Vagina (tissue), 2 donors: ENCODE measurements at places on chromosomes 1 and 21. TPM values are rescaled to one million over a fixed set of nuclear protein-coding genes. Genes with fewer than 3 reads are reported as not detected.

DNA sequence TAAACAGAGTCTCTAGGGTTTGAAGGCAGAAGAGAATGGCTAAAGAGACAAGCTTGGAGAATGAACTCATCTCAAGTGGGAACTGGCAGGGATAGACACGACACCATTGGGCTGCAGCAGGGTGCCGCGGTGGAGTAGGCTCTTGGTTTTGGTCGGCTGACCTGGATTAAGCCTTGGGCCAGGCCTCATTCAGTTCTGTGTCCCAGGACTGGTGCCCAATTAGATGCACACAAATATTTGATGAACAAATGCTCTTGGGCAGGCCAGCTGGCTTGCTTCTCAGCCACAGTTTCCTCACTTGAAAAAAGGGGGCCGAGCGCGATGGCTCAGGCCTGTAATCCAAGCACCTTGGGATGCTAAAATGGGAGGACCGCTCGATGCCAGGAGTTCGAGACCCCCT is 53.4 kb upstream of the CITED4 start:
- no peak for DNase-seq
- H3K36me3 ChIP-seq, result no peaks in the 10 kb centered on the region
- no peaks in the 10 kb centered on the region for H3K27me3 ChIP-seq
- H3K4me1 ChIP-seq, result no peaks in the 10 kb centered on the region

GRCh38 chr1:182335771-182336566 is 55.6 kb downstream of the GLUL start:
- H3K4me3 ChIP-seq, result no peak overlapping the region
- no peaks in the 10 kb centered on the region for H3K27me3 ChIP-seq

DNA sequence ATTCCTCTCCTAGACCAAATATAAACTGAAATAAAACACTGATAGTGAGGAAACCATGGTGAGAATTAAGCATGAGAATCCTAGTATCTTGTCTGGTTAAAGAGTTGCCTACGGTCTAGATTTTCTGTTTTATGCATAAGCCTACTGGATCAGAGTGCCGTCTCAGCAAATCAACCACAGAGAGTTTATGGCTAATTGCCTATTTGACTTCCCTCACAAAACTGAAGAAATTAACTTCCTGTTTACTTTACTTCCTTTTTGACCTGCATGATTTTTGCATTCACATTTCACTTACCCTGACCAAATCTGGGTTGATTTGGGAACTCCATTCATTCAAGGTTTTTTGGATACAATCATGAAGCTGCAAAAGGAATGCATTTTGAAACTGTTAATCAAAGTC is 5.0 kb downstream of the GCLM start:
- H3K4me3 ChIP-seq, result no peak overlapping the region
- no peak for DNase-seq
- no peak overlapping the region for H3K27ac ChIP-seq
- H3K27me3 ChIP-seq, result no peaks in the 10 kb centered on the region

DNA sequence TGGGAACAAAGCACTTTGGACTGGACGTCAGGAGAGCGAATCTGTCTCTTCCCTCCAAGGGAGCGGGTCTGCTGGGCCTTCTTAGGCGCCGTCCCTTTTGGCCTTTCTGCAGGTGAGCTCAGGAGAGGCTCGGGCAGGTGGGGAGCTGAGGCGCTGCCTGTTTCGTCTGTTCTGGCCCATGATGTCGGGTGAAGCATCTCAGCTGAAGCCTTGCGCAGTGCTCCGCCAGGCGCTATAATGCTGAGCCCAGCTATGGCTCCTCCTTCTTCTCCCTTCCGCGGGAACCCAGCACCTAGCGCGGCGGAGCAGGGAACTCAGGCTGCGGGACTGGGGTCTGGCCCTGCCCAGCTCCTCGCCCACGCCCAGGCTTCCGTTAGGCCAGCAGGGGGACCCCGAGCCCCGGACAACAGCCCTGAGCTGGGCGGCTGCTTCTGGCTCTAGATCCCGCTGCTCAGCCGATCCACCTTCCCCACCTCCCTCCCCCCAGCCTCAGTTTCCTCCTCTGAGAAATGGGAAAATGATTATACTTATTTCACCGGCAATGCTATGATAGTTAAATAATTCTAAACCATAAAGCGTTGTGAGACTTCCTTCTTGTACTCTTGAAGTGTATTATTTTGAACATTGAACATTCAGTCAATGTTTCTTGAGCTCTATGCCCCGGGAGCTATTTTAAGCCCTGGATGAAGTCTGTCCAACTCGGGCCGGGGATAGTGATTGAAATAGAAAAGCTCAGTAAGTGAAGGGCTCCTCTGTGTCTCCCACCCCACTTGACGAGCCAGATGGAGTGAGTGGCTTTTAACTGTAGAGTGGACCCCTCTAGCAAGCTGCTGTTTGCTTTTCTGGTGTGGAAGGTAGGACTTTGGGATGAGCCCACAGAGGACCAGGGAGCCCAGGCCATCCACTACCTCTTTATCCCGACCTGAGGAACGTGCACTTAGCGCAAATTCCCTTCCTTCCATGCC is 9.6 kb upstream of the ADORA1 start:
- H3K4me1 ChIP-seq, result peaks cover 4% of the 10 kb centered on the region
- no peak overlapping the region for H3K27ac ChIP-seq
- DNase-seq, result peak; percentile 62
- H3K36me3 ChIP-seq, result no peaks in the 10 kb centered on the region
- H3K27me3 ChIP-seq, result no peaks in the 10 kb centered on the region

- no peak overlapping the region for H3K4me3 ChIP-seq
- no peak overlapping the region for H3K27ac ChIP-seq
- no peaks in the 10 kb centered on the region for H3K4me1 ChIP-seq
- no peak for DNase-seq
- H3K36me3 ChIP-seq, result no peaks in the 10 kb centered on the region
- no peaks in the 10 kb centered on the region for H3K27me3 ChIP-seq
Observed at GRCh38 chr1:38082769-38083263, 36.2 kb upstream of the POU3F1 start.

- H3K27ac ChIP-seq, result no peak overlapping the region
- H3K4me3 ChIP-seq, result no peak overlapping the region
- no peak for DNase-seq
Observed at GRCh38 chr21:14241297-14241696, 25.3 kb downstream of the RBM11 start.

DNA sequence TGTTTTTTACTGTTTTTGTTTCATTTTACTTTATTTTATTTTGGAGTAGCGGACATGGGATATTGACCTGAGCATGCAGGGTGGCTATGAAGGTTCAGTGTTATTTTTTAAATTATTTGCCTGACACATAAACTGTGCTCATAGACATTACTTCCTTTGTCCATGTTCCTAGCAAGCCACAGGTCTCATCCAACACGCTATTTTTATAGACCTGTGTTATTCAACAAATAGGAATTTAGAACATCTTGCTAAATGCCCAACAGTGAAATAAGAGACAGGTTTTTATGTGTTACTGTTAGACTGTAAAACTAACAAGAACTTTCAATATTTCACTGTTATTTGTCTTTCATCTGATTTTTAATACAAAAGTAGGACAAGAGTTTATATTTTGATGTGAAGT is 756.4 kb downstream of the KCNT2 start:
- DNase-seq, result no peak
- H3K27ac ChIP-seq, result no peak overlapping the region
- no peaks in the 10 kb centered on the region for H3K36me3 ChIP-seq
- no peaks in the 10 kb centered on the region for H3K27me3 ChIP-seq
- no peak overlapping the region for H3K4me3 ChIP-seq

- no peak overlapping the region for H3K27ac ChIP-seq
- no peaks in the 10 kb centered on the region for H3K27me3 ChIP-seq
- peaks cover 36% of the 10 kb centered on the region for H3K4me1 ChIP-seq
- no peak overlapping the region for H3K4me3 ChIP-seq
- no peaks in the 10 kb centered on the region for H3K36me3 ChIP-seq
- peak; percentile 81 for DNase-seq
Observed at GRCh38 chr1:209672705-209673630, 2.2 kb upstream of the G0S2 start.

GRCh38 chr1:75449998-75450397 is 160.9 kb downstream of the SLC44A5 start:
- no peak for DNase-seq
- H3K4me3 ChIP-seq, result no peak overlapping the region
- H3K27me3 ChIP-seq, result no peaks in the 10 kb centered on the region
- H3K27ac ChIP-seq, result no peak overlapping the region

GRCh38 chr1:212718499-212718898 is 18.9 kb upstream of the BATF3 start:
- H3K27me3 ChIP-seq, result no peaks in the 10 kb centered on the region
- H3K4me1 ChIP-seq, result peaks cover 7% of the 10 kb centered on the region
- DNase-seq, result no peak
- H3K4me3 ChIP-seq, result no peak overlapping the region
- H3K27ac ChIP-seq, result no peak overlapping the region

DNA sequence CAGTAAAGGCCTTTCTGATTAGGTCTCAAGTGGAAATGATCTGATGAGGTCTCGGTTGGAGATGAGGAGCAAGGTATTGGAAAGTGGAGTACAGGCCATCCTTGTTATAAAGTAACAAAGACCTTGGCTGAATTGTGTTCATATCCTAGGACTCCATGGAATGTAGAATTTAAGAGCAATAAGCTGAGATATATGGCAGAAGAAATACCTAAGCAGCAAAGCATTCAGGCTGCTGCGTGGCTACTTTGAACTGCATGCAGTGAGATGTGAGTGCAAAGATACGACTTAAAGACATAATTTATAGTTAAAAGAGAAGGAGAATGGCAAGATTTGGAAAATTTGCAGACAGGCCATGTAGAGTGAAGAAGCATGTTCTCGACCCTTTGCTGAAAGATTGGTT is 11.2 kb upstream of the XPR1 start:
- no peak overlapping the region for H3K4me3 ChIP-seq
- H3K36me3 ChIP-seq, result no peaks in the 10 kb centered on the region
- no peaks in the 10 kb centered on the region for H3K27me3 ChIP-seq
- H3K27ac ChIP-seq, result no peak overlapping the region

DNA sequence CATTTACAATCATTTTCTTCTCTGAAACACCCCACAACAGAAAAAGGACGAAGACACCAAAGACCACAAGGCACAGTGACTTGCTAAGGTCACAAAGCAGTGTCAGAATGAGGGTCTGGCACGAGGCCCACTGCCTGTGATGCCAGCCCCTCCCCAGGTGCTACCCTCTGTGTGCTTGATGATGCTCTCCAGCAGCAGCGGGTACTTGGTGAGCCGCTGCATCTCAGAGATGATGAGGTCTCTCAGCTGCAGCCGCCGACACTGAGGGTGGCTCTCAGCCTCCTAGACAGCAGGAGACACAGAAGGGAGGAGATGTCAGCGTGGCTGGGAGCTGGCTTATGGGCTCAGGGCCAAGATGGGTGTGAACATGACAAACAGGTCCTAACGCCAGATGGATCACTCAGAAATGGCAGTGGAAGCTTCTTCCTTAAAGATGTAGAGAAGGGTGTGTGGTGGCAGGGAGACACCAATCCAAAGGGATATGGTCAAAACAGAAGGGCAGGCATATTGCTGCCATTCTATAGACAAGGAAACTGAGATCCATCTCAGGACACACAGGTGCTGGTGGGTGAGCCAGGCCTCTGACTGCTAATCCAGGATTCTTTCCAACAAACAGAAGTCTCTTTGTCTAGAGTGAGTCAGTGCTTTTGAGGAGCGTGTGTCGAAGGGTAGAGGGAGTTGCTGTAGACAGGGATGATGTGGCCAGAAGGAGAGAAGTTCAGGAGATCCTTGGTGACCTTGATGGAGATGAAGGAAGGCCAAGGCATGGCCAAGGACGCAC is 25.6 kb downstream of the LRRC71 start:
- H3K4me3 ChIP-seq, result no peak overlapping the region
- no peaks in the 10 kb centered on the region for H3K27me3 ChIP-seq
- no peak overlapping the region for H3K27ac ChIP-seq
- DNase-seq, result no peak
- no peaks in the 10 kb centered on the region for H3K36me3 ChIP-seq

- no peak overlapping the region for H3K27ac ChIP-seq
- no peak for DNase-seq
- no peak overlapping the region for H3K4me3 ChIP-seq
- no peaks in the 10 kb centered on the region for H3K27me3 ChIP-seq
Observed at GRCh38 chr1:94823116-94823515, 3.0 kb downstream of the SLC44A3 start.

DNA sequence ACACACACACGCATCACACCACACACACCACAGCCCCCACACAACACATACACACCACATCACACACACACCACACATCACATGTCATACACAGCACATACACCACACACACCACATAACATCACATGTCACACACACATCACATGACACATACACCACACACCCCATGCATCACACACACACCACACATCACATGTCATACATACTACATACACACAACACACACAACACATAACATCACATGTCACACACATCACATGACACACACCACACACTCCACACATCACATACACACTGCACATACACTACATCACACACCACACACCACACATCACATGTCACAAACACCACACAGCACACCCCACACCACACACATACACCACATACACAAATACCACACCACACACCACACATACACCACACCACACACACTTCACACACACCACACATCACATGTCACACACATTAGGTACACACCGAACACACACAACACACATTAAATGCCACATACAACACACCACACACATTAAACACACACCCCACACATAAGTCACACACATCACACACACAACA is 1.8 kb downstream of the LYPD8 start:
- no peaks in the 10 kb centered on the region for H3K4me1 ChIP-seq
- no peak overlapping the region for H3K27ac ChIP-seq
- no peak for DNase-seq
- H3K36me3 ChIP-seq, result no peaks in the 10 kb centered on the region
- no peaks in the 10 kb centered on the region for H3K27me3 ChIP-seq
- no peak overlapping the region for H3K4me3 ChIP-seq

DNA sequence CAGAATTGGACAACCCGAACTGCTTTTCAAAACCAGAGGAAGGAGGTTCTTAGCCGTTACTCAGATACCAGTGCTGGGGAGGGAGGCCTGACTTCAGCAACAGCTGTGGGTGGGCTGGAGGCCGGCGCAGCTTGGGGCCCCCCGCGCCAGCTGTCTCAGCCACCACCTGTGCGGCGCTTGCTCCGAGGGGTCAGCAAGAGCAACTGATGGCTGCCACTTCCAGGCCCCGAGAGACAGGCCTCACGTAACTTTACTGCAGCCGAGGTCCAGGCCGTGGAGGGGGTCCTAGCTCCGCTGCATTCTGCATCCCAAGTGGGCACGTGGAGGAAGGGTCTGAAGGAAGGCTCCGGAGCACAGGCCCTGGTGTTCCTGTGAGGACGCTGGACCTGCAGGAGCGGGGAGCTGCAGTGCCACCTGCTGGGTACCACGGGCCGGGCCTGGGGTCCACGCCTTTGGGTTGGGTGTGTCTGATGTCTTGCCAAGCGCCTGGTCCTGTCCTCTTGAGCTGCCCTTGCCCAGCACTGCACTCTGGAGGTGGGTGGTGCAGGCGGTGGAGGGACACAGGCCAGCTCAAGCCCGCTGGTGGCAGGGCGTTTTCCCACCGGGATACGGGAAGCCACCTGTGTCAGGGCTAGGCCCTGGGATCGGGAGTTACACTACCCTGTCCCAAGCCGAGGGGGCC is 9.8 kb downstream of the THAP3 start:
- peaks cover 79% of the 10 kb centered on the region for H3K36me3 ChIP-seq
- no peak overlapping the region for H3K27ac ChIP-seq
- no peak overlapping the region for H3K4me3 ChIP-seq
- no peak for DNase-seq
- peaks cover 11% of the 10 kb centered on the region for H3K4me1 ChIP-seq

The CACNA1S gene
- total RNA-seq, result not detected

The VAMP4 gene
- total RNA-seq, result 8.1 TPM

The SPRR1B gene
- 216 TPM for total RNA-seq
